ENCODE measurements at places on chromosomes 6 and 20.
A peak's percentile ranks its signal among the peaks of the same experiment; 100 is the strongest.

- no peak for DNase-seq
Measured at GRCh38 chr20:47642118-47642517, 140.4 kb downstream of the NCOA3 start.

GRCh38 chr6:125314009-125314581, 12.3 kb upstream of the HDDC2 start:
- DNase-seq: peak; percentile 41

- DNase-seq: no peak
Measured at GRCh38 chr20:21028921-21029320, 77.2 kb downstream of the LINC00237 start.

DNA sequence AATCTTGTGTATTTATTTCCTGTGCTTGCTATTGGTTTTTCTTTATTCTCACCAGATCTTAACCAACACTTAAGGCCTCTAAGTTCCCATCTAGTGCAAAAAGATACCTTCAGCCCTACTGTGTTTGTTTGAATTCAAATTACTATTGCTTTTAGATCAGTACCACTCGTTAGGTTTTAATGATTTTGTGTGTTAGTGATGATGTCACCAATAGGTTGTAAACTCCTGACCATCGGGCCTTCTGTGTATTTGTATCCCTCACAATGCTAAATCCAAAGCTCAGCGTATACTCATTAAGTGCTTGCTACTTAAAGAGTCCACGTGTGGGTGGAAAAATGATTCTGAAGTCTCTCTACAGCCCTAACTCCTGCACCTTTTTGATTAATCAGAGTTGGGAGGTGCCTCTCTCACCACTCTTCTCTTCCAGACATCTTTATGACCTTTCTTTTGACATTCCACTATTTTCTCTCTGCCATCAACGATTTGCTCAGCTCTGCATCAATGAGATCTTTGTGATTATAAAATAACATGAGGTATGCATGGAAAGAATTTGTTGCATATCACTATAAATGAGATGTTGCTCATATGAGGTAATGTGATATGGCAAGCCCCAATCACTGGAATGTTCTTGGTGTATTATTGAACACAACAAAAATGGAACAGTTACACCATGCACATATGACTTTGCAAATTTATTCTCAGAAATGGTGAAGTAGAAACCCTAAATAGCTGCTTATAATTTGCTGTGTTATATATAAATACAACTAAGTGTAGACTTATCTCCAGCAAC, 55.1 kb upstream of the LAMA2 start:
- DNase-seq: no peak

DNA sequence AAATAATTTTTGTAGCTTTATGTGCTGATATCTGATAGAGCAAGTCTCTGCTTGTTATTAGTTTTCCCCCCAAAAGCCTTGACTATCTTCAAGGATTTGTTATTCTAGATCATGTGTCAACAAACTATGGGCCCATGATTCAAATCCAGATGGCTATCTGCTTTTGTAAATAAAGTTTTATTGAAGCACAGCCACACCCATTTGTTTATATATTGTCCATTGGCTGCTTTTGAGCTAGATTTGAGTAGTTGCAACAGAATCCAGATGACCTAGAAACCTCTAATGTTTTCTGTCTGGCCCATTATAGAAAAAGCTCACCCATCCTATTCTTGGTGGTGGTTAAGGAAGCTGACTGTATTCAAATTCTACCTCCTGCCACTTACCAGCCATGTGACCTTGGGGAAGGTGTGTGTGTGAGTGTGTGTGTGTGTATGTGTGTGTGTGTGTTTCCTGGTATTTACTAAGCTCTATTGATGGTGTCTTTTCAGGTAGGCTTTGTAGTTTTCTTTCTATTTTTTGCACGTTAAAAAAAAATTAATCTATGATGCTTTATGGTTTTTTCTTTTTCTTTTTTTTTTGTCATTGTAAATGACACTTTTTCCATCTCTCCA, 1.3 kb upstream of the GTSF1L start:
- no peak for DNase-seq

GRCh38 chr6:170552765-170553533, at the start of gene PSMB1:
TSS of gene PSMB1 (minus strand) at chr6:170553307. CDS start at chr6:170553242, 65 bp downstream.
- DNase-seq: peak; percentile 84

DNA sequence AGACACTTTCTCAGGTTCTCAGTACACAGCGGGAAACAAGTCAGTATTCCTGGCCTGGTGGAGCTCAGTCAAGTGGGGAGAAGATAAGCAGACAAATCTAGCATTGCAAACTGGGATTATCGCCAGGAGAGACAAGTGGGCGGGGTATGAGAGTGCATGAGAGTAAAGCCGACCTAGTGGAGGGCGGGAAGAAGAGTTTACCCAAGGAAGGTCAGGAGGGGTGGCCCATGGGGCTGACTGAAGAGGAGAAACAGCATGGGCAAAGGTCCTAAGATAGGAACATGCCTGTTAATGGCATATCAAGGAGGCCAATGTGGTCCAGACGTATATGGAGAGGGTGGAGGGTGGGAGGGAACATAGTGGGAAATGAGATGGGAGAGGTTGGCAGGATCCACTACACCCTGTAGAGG, 12.4 kb upstream of the CSNK2A1 start:
- DNase-seq: no peak

- DNase-seq: no peak
Measured at GRCh38 chr6:160455081-160455480, 106.9 kb downstream of the SLC22A3 start.

- peak; percentile 92 for DNase-seq
Measured at GRCh38 chr20:60057866-60058807, 99.9 kb downstream of the CDH26 start.

GRCh38 chr6:155493694-155494143, 38.1 kb upstream of the NOX3 start:
- DNase-seq: no peak

GRCh38 chr20:64265201-64265600, 9.7 kb downstream of the PCMTD2 start:
- DNase-seq: no peak

Data from NCI-H524 treated with DMSO at 0.1 percent for 48 hours (cell line).